ENCODE measurements at places on chromosomes 6 and 20.

GRCh38 chr6:150928882-150929281, 63.4 kb downstream of the MTHFD1L start:
- DNase-seq: no peak

DNA sequence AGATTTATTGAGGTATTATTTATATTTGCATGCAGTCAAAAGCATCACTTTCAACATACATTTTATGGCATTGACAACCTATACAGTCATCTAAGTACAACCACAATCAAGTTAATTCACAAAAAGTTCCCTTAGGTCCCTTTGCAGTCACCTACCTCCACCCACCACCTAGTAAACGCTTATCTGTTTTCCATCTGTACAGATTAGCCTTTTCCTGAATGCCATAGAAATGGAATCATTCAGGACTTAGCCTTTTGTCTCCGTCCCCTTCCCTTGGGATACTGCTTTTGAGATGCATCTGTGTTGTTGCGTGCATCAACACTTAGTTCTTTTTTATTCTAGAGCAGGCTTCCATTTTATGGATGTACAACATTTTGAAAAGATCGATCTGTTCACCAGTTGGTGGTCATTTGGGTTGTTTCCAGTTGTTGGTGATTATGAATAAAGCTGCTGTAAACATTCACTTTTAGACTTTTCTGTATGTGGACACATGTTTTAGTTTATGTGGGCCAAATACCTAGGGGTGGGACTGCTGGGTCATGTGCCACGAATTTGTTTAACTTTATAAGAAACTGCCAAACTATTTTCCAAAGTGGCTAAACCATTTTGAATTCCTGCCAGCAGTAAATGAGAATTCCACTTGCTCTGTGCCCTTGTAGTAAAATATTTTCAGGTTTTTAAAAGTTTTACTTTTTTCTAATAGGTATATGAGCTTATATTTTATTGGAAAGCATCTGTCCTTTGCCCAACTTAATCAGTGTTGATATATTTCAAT, 17.6 kb upstream of the IFNGR1 start:
- DNase-seq: no peak

GRCh38 chr6:21846541-21847451, 253.2 kb downstream of the SOX4 start:
- no peak for DNase-seq

DNA sequence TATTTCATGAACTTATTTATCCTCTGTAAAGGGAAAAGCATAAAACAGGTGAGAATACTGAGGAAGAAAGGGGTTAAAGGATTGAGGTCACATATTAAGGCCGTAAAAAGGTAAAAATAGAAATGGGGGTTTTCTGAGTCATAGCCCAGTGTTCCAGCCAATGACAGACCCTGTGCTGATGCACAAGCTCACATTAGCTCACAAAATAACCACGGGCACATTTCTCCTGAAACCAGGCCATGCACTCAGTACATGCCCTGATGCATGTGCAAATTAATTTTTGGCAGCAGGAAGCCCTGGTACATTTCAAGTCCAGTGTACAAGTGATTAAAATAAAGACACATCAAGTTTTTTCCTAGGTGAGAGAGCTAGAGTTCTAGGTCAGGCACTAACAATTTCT, 194.4 kb downstream of the TMEM200A start:
- no peak for DNase-seq

GRCh38 chr6:28589234-28589956, 63.7 kb downstream of the GPX5 start:
- DNase-seq: no peak

DNA sequence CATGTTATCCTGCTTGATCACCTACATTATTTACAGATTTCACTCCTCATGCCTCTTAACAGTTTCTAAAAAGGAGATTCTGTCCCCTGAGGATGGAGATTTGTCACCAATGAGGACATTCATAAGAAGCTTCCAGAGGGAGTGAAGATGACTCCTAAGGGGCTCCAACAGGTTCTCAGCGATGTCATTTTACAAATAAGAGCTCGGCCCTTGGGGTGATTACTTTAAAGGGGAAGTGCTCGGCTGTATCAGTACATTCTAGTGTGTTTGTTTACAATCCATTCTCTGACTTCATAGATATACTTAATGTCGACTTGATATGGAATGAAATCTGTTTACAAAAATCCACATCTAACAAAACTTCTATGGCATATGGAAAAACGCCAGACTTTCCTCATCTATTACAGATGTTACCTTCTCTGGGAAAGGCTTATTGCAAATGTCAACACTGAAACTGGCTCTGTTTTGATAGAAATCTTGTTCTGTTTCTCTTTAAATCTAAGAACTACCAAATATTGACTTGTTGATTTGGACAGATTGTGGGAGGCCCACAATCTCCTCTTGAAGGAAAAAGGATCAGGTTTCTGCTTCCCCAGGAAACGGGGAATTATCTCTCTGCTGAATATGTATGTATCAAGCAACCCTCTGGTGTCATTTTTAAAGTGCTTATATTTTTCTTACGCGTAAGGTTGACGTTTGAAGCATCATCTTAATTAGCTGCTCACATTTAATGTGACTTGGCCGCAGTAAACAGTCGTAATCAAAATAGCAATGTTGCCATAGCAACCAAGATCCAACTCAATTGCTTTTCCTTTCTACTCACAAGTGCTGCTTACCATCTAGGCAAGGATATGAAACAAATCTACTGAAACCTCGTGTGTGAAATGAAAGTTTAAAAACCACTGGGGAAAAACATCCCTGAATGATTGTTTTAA, 95.7 kb downstream of the SHLD1 start:
- DNase-seq: no peak

GRCh38 chr6:26157251-26158075, 70.2 kb downstream of the HFE start:
- DNase-seq: peak; percentile 22

GRCh38 chr20:50056951-50057713, 55.8 kb downstream of the UBE2V1 start:
- DNase-seq: no peak

DNA sequence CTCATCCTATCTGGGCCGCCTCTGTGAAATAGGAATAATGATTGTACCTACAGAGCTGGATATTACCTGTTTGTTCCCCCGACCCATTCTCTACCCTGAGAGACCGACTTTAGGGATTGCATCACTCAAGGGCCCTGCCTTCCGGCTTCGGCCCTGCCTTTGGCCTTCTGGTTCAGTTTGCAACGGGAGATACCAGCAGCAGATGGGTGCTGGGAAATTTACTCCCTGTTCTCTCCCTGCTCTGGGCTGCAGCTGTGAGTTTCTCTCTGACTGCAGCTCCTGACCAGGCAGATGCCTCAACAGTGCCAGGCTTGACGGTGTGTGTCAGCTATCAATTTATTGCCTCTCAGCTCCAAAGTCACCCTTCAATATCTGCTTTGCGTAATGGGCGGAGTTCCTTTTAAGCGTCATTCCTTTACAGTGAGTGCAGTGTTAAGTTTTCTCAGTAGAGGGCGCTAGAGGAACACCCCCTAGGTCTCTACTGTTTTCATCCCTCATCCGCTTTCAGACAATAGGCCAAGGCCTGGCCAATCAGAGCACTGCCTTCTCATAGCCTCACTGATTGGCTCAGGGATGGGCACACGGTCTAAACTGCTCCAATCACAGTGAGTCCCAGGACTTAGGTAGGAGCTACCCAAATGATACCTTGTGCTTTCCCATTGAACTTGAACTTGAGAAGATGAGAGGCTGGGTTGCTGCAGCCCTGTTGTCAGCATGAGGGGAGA, 30.0 kb downstream of the KCNG1 start:
- DNase-seq: no peak

DNA sequence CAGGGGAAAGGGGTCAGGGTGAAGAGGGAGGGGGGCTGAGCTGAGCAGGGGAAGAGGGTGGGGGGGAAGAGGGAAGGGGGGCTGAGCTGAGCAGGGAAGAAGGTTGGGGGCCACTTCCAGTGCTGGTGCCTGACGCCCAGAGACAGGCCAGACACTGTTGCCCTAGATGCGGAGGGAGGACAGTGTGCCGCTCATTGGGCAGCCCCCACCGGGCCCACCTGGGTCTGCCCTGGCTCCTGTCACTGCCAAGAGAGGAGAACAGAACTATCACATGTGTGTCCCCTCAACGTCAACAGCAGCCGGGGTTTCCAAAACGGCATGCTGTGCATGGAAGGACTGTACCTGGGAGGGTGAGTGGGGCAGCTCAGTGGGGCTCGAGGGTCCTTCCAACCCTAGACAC, 342.1 kb downstream of the CDH4 start:
- no peak for DNase-seq

- no peak for DNase-seq
Observed at GRCh38 chr6:39886871-39887270, 47.4 kb downstream of the MOCS1 start.

- no peak for DNase-seq
Observed at GRCh38 chr6:129903082-129903481, 42.0 kb upstream of the TMEM244 start.

GRCh38 chr6:134000443-134000842, 47.4 kb downstream of the TBPL1 start:
- DNase-seq: no peak

- DNase-seq: no peak
Observed at GRCh38 chr6:138349891-138350290, 27.8 kb upstream of the SMIM28 start.

- DNase-seq: no peak
Observed at GRCh38 chr6:2952557-2953095, 18.7 kb downstream of the SERPINB6 start.

DNA sequence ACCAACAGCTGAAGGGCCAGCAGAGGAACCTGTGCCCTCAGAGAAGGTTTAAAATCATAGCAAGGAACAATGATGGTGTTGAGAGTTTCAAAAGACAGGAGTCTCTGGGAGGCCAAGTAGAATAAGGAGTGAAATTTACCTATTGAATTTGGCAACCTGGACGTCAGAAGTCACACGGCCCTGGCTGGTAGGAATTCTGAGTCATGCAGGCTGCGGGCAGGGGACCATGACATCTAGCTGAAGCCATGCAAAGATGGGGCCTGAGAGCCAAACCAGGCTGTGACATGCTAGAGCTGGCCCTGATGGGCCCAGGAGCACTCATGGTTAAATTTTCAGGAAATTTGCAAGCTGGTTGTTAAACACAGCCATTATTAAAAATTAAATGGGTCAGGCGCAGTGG, 64.0 kb upstream of the SNX9 start:
- no peak for DNase-seq

GRCh38 chr6:151763938-151764680, 43.4 kb upstream of the ESR1 start:
- DNase-seq: no peak

Data from stimulated activated CD8-positive, alpha-beta memory T cell treated with anti-CD3 and anti-CD28 coated beads, Interleukin-4, amount 100 ng/mL, for 1 hour (primary cell).